ENCODE measurements at places on chromosomes 3 and 15. TPM values are rescaled to one million over a fixed set of nuclear protein-coding genes. Genes with fewer than 3 reads are reported as not detected.

The GABRR3 gene
- not detected for total RNA-seq

The CCR1 gene
- 10.5 TPM for total RNA-seq

The ITGA11 gene
- total RNA-seq, result 4.3 TPM

The SLC2A2 gene
- not detected for total RNA-seq

The NR2F2 gene
- 47.9 TPM for total RNA-seq

The CELSR3 gene
- 1.1 TPM for total RNA-seq

The EEF1AKMT4 gene
- total RNA-seq, result 1.4 TPM

The SNX22 gene
- total RNA-seq, result under 0.01 TPM

The PLAAT1 gene
- 1.5 TPM for total RNA-seq

The DPPA2 gene
- not detected for total RNA-seq

The SMCO1 gene
- not detected for total RNA-seq

The INAFM2 gene
- total RNA-seq, result 47.4 TPM

The RETNLB gene
- not detected for total RNA-seq

The ARIH1 gene
- total RNA-seq, result 49.0 TPM

The DALRD3 gene
- total RNA-seq, result 35.5 TPM

The C2CD4B gene
- total RNA-seq, result 1.8 TPM

The NUP210 gene
- total RNA-seq, result 6.1 TPM

The ACVR2B gene
- total RNA-seq, result 9.1 TPM

The TLR9 gene
- total RNA-seq, result not detected

The SEMA3G gene
- 2.6 TPM for total RNA-seq

The CCR8 gene
- not detected for total RNA-seq

The C3orf70 gene
- 26.0 TPM for total RNA-seq
